IPS DF 19.7 (cell line): ENCODE measurements at places on chromosomes 5 and 9.

DNA sequence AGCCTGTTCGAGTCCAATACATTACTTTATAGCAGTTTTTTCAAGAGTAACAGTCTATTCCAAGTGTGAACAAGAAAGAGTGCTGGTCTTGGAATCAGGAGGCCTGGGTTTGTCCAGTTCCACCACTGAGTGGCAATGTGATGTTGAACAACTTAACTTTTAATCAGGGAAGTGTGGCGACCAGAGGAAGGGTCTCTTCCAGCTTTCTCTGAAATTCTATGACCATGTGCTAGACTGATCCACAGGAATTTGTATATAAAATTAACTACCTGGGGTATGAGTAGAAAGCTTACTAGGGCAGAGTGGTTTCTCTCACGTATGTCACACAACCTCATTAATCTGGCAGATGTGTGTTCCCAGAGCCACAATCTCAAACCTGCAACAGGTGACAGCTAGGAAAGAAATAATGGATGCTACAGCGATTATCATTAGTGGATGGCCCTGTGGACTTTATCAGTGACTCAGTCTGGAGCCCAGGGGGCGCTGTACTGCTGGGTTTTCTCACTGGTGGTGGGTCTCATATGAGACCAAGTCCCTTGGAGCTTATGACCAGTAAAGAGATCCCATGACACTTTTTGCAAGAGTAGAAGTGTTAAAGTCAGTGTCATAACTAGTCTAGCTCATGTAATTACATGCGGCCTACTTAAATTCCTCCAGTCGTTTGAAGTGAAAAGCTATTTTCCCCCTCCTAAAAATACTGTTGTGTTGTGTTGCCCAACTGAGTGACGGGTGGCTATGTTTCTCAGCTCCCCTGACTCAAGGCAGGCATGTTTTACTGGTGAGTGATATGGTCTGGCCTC, 116.5 kb downstream of the GDNF start:
- DNase-seq: no peak

GRCh38 chr9:33690143-33690933, 105.0 kb upstream of the PRSS3 start:
- DNase-seq: no peak

- DNase-seq: no peak
These were observed 38.3 kb downstream of the NR2F1 start for GRCh38 chr5:93621327-93621798.

DNA sequence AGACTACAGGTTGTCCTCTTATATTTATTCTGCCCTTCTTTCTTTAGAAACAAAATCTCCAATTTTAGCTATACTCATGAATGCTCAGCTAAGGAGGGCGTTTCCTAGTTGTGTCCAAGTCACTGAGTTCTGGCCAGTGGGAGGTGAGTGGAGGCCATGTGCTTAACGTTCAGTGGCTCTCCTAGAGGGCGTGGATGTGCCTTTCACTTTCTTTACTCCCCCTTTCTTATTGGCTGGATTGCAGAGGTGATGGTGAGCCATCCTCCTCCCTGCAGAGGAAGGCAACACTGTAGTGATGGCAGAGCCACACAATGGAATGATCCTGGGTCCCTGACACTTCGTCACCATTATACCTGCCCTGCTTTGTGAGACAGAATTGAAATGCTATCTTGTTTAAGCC, 54.6 kb downstream of the ALG2 start:
- no peak for DNase-seq

DNA sequence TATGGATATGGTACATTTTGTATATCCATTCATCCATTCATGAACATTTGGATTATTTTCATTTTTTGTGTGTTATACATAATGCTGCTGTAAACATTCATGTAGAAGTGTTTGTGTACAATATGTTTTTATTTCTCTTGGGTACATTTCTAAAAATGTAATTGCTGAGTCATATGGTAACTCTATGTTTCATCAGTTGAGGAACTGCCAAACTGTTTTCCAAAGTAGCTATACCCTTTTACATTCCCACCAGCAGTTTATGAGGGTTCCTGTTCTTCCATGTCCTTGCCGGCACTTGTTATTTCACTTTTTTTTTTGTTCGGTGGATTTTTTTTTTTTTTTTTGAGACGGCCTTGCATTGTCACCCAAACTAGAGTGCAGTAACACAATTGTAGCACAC, 54.0 kb upstream of the MCCC2 start:
- DNase-seq: no peak

DNA sequence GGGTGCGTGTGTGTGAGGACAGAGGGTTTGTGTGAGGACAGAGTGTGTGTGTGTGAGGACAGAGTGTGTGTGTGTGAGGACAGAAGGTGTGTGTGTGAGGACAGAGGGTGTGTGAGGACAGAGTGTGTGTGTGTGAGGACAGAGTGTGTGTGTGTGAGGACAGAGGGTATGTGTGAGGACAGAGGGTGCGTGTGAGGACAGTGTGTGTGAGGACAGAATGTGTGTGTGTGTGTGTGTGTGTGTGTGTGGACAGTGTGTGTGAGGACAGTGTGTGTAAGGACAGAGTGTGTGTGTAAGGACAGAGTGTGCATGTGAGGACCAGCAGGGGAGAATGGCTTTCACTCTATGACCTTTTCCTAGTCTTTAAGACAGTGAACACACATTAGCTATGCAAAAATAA, 63.1 kb upstream of the UBAC1 start:
- no peak for DNase-seq

- DNase-seq: no peak
These were observed 116.8 kb upstream of the PDE4D start for GRCh38 chr5:60010328-60010727.

DNA sequence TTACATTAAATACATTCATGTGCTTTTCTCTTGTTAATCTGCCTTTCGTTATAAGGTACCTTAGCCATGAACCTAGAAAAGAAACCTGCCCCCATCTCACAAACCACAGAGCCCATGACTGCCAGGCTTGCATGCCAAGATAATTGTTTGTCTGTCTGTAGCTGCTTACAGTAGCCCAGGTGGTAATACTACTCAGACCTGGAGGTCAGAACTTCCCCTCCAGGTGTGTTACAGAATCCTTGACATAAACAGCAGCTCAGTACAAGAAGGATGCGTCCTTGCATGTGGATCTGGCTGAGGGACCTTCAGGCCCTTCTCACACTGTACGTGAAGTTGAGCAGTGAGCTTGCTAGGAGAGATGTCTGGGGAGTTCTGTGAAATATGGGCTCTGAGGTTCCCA, 291.4 kb downstream of the CSNK1G3 start:
- DNase-seq: no peak

GRCh38 chr9:121486043-121486442, 13.6 kb downstream of the GGTA1 start:
- no peak for DNase-seq

- no peak for DNase-seq
These were observed 35.3 kb upstream of the MACIR start for GRCh38 chr5:103223031-103223955.

DNA sequence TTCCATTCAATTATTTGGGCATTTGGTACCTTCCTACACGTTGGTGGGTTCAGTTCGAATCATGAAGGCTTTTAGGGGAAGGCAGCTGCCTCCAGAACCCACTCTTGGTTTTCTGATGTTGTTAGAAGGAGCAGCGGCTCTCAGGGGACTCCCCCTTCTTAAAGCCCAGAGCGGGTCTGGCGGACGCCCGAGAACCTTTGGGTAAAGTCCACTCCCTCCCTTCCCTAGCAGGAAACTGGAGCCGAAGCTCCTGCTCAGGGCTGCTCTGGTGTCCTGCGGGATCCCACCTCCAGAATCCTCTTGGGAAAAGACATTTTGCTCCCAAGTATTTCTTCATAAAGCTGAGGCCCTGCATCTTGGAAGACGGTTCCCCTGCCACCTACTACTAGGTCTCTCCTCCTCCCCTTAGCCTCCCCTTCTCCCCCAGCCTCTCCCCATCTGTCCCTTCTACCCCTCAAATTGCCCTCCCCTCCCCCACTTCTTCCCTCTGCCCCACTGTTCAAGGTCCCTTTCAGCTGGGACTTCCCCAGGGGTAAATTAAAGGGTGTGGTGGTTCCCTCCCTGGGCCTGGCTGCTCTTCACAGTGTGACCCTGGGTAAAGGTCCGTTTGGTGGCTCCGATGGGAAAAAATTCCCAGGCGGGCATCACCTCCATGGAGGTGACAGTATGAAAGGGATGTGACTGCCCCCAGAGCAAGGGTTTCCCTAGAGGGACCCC, 9.3 kb downstream of the IRX4 start:
- no peak for DNase-seq

DNA sequence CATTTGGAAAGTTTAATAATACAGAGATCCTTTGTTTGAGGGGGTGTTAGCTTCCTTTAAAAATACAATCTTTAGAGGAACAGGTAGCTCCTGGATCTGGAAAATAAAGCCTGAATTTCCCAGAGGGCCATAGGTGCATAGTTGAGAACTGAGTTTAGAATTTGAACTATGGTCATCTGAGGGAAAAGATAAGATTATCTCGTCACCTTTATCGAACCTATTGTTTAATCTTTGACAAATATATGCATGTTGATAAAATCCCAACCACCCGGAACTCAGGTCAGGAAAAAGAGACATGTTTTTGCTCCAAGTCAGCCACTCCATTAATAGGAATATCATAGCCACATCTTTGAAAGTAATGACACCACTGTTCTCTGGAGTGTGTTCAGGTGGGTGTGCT, 91.7 kb upstream of the FAM169A start:
- DNase-seq: no peak

- DNase-seq: no peak
These were observed 296.3 kb upstream of the NMUR2 start for GRCh38 chr5:152701305-152701949.

GRCh38 chr9:114487607-114488300, 17.5 kb downstream of the WHRN start:
- no peak for DNase-seq

DNA sequence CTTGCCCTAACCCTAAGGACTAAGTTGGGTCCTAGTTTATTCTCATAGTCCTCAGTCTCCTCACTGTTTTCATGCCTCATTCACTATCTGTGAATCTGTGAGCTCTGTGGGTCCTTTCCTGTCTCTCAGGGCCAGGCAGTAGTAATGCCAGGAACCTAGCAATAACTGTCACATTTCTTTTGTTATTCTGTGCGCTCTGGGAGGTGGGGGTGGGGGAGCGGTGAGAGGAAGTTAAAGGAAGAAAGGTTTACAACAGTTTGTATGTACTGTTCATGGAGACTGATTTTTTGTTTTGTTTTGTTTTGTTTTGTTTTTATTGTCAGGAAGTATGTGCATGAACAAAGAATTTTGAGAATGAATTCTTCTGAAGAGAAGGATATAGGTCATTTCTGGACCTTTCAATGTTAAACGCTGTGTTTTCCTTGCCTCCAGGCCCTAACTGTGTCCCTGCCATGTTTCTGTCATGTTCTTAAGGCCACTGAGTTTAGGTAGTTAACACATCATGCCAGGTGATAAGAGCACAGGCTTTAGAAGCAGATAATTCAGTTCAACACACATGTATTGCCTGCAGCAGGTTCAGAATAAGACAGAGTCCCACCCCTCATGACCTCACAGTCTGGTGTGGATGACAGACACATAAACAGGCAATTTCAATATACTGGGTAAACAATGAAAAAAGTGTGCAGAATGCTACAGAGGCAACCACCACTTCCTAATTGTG, 13.3 kb upstream of the FEM1C start:
- DNase-seq: no peak

- DNase-seq: no peak
These were observed 103.0 kb upstream of the OSMR start for GRCh38 chr5:38742821-38743220.

- DNase-seq: no peak
These were observed 10.9 kb downstream of the MAMDC2 start for GRCh38 chr9:70054521-70054920.

DNA sequence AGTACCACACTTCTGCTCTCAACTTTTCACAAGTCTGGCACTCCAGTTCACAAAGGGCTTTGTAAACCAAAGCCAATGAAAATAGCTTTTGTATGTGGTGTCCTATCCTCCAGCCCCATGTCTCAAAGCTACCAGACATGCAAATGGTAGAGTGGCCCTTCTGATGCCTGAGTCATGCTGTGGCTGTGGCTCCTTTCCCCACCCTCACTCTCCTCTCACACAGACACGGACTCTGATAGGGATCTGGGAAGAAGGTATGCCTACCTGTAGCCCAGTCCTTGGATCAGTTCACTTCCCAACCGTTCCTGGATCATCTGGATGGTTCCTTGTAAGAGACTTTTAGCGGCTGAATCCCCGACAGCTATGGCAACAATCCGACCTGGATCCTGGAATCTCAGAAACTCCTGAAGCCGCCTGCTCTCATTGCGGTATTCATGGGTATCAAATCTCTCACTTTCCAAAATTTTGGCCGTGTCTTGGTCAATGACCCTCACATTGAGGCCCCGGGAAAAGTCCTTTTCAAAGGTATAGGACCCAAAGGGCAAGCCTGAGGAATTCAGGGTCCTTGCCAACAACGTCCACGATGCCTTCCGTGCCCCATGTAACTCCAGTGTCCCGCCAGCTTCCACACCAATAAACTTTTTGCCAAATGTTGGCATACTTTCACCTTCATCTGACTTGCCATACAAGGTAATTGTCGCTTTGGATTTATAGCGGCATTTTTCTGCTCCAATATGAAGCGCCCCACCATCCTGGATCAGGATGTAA, 23.4 kb downstream of the CEMIP2 start:
- DNase-seq: no peak

DNA sequence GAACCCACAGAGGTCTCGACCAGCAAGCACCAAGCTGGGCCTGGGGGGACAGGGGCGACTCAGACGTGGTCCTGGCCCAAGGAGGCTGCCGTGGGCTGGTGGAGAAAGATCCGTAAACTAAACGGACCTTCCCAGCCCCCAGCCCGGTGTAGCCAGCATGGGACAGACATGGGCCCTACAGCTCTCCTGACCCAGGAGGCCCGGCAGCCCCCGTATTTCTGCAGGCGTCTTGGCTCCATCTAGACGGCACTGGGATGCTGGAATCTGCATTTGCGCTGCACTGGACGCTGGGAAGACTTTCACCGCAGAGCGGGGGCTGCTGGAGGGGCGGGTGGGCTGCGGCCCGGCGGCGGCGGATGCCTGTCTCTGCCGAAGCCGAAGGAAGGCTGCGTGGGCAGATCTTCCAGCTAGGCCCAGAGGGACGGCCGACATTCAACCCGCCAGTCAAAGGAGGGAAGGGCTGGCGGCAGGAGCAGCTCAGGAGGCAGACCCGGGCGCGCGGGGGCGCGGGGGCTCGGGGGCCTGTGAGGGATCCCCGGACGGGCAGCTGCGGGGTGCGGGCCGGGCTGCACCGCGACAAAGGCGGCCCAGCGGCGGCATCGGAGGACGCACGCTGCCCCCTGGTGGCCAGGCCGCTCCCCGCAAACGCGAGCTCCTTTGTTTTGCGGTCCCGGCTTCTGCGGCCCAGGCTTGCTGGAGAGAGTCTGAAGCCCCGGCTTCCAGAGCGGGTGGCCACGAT, 266.2 kb downstream of the NSG2 start:
- DNase-seq: no peak

DNA sequence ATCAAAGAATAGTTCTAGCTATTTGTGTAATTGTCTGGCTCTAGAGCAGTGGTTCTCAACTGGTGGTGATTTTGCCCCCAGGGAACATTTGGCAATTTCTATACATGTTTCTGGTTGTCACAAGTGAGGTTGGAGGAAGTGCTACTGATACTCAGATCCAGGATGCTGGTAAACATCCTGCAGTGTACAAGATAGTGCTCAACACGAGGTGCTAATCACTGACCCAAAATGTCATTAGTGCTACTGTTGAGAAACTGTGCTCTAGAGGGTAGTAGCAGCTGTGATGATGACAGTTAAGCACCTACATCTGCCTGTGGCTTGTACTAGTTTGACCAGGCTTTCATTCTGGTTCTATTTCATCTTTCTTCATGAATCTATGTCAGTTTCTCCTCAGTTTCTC, 22.1 kb downstream of the LRRC19 start:
- no peak for DNase-seq
